Jurkat, Clone E6-1 (cell line): ENCODE measurements at places on chromosomes 12 and 14.
A peak's percentile ranks its signal among the peaks of the same experiment; 100 is the strongest.

- DNase-seq: no peak
Observed at GRCh38 chr12:45388545-45388944, 172.7 kb downstream of the ANO6 start.

DNA sequence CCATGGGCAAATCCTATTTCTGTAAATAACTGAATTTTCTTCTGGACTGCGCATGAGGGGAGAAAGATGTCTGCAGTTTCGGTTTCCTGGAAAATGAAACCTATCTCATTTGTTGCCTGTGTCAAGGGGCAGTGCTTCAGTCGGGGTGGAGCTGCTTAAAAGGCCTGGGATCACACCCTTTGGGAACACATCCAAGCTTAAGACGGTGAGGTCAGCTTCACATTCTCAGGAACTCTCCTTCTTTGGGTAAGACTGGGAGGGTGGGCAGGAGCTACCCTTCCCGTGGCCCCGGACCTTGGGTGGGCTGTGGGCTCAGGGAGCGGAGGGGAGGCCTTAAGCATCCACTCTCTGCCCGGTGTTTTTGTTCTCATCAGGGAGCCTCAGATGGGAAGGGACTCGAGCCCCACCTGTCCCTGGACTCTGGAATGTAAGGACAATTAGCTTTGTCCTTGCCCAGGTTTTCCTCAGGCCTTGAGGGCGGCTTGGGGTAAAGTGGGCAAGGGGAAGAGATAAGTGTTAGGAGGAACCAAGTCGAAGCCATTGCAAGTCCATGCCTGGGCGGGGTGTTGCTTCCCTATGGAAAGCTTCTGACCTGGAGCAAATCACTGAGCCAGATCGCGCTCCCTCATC, at the start of gene IFI27:
TSS of gene IFI27 (plus strand) at position 185 of the 630 bp plus-strand sequence.
- DNase-seq: no peak

DNA sequence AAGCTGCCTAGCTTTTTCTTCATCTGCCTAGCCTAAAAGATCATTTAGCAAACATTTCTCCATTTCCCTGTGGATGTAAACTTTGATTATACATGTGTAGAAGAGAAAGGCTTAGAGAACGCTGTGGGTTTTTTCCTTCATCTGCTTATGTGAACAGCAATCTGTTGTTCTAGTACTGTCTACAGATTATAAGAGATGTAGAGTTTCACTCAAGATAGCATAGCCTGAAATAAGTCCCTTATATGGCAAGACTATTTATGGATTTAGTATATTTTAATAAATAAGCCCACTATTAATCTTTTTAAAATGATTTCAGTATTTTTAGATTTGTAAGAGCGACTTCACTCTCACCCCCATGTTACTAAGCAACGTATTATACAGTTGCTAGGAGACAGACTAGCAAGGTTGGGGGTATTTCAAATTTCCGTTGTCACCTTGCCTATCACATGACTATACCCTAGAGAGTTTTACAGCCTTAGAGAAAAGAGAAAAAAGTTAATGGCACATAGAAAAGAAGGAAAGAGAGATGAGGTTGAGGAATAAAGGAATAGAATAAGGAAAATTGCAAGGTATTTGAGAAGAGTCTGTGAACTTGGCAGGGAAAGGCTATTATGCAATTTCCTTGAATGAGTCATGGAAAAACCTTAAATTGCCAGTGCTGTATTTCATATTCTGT, 12.2 kb upstream of the TUBA1A start:
- peak; percentile 86 for DNase-seq

DNA sequence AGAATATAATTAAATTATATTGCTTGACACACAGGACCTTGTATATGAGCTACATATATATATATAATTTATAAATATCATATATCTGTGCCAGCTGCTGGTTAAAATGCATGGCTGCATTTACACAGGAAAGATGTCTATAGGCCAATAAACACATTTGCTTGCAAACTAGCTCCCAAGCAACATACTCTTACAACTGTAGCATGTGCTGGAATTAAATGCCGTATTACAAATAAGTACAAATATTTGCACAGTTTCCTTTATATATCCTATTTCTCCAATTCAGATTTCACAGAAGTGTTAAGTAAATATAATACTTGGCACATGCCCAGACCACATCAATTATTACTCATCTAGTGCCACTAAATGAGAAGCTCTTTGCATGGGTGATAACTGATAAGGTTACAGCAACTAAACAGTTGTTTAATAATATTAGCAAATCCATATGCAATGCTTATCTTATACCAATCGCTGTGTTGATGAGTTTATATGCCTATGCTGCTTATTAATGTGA, 66.7 kb upstream of the E2F7 start:
- DNase-seq: no peak

GRCh38 chr12:103336940-103337339, 158.8 kb downstream of the C12orf42 start:
- DNase-seq: no peak

GRCh38 chr12:5586201-5586600, 154.3 kb downstream of the NTF3 start:
- no peak for DNase-seq

- no peak for DNase-seq
Observed at GRCh38 chr12:92717202-92717601, 14.4 kb downstream of the PLEKHG7 start.

DNA sequence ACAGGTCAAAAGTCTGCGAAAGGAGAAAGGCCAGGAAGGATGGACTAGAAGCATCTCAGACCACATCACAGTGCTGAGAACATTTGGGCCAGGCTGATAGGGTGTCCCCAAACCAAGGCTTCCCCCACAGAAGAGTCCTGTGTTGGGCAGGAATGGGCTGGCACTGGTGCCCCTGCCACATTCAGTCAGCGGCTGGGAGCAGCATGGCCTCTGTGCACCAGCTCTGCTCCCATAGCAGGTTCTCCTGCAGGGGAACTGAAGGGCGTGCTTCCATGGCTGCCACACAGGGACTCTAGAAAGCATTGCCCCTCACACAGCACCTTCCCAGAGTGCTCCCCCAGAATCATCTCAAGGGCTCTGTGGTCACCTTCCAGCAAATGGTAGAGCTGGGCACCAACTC, 17.5 kb downstream of the EVL start:
- DNase-seq: no peak

- DNase-seq: no peak
Observed at GRCh38 chr14:103518422-103519042, 4.1 kb downstream of the CKB start.

DNA sequence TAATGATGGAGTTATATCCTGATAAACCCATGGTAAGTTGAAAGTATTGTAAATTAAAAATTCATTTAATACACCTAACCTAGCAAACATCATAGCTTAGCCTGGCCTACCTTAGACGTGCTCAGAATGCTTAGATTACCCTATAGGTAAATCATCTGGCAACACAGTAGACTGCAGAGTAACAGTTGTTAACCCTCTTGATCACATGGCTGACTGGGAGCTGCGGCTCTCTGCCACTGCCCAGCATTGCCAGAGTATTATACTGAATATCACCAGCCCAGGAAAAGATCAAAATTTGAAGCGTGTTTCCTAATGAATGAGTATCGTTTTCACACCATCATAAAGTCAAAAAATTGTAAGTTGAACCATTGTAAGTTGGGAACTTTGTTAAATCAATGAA, 17.8 kb upstream of the TMPRSS12 start:
- DNase-seq: no peak

GRCh38 chr12:109131154-109132050, 15.0 kb downstream of the ACACB start:
- no peak for DNase-seq

GRCh38 chr12:75571656-75572205, 60.3 kb upstream of the KRR1 start:
- no peak for DNase-seq

DNA sequence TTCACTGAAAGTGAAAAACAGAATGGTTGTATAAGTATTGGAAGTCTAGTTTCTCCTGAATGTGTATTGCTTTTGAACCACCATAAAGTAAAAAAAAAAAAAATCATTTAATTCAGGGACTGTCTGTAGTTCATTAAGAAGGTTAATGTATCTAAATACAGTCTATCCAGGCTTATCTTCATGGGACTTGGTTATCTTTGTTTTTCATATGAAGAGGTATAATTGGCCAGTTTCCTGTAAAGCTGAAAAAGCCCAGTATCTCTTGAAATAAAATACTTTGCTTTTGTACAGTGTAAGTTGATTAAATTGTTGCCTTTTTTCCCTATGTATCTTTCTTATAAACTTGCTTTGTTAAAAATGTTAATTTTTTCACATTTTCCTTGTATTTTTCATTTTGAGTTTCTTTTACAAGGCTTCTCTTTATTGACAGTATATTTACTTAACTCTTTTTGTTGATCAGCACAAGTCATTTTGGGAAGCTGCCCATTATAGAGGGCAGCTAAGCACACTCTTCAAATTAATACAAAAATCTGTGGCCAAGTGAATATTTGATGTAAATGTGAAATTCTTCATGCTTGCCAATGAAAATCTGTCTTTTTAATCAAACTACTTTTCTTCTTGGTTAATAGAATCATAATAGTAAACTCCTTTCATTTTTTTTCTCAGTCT, 156.0 kb downstream of the TMTC3 start:
- no peak for DNase-seq

- no peak for DNase-seq
Observed at GRCh38 chr12:48969833-48970701, 1.5 kb downstream of the WNT10B start.

DNA sequence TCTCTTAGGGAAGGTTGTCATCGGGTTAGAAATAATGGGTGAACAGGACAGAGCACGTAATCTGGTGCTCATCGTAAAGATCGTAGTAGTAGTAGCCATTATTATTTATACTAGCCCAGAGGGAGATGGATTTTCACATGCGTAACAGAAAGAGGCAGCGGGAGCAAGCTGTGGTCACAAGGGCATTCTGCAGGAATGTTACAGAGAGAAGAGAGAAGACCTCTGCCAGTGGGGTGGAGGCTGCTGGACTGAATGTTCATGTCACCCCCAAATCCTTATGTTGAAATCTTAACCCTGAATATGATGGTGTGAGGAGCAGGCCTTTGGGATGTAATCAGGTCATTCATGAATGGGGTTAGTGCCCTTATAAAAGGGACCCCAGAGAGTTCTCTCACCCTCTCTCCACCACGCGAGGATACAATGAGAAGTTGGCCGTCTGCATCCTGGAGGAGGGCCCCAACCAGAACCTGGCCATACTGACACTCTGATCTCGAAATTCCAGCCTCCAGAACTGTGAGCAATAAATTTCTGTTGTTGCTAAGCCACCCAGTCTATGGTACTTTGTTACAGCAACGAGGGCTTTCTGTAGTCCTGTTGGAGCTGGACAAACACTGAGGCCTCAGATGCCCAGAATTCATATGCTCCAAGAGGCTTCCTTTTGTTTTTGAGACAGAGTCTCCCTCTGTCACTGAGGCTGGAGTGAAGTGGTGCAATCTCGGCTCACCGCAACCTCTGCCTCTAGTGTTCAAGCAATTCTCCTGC, 131.2 kb upstream of the MED13L start:
- no peak for DNase-seq

DNA sequence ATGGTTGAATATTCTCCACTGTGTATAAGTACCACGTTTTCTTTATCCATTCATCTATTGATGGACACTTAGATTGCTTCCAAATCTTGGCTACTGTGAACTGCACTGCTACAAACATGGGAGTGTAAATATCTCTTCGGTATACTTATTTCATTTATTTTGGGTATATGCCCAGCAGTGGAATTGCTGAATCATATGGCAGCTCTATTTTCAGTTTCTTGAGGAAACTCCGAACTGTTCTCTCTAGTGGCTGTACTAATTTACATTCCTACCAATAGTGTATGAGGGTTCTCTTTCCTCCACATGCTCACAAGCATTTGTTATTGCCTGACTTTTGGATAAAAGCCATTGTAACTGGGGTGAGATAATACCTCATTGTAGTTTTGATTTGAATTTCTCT, 623.1 kb upstream of the LRFN5 start:
- no peak for DNase-seq

DNA sequence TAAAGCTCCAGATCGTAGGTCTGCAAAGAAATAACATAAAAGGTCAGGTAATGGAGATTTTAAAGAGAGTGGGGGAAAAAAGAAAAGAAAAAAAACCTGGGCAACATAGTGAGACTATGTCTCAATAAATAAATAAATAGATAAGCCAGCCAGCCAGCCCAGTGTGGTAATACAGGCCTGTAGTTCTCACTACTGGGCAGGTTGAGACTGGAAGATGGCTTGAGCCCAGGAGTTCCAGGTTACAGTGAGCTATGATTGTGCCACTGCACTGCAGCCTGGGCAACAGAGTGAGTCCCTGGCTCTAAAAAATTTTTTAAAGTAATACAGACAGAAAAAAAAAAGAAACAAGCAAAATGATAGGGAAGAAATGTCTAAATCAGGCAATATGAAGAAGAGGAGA, 43.2 kb upstream of the BBS10 start:
- no peak for DNase-seq

DNA sequence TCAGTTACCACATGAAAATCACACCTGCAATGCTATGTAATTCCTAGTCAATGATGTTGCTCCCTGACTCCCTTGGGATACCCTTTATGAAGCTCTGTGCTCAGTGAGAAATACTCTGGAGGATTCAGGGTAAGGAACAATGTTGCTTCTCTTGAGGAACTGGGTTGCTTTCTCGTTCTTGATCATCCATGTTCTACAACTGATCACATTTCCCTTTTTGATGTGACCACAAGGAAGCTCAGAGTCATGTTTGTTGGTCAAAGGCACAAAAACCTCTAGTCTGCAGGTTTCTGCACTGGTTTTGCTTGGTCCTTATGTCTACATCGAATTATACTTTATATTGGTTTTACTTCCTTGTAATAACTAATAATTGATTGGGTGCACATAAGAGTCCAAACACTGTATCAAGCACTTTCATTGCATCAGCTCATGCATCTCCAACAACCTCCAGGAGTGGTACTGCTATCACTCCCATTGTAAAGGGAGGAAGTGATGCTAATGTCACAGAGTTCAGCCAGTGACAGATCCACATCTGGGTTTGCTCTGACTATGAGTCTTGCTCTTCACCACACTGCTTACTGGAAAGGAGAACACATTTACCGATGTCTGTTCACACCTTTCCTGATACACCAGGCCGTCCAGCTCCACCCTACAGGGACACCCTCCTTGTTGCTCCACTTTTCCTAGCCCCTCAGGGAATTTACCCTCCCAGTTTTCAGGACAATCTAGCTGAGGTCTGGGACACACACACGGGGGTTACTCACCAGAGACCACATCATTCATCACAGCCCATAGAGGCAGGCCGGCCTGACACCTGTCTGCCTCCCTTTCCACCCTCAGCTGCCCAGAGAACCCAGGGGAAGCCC, 41.0 kb downstream of the CMKLR1 start:
- DNase-seq: no peak

DNA sequence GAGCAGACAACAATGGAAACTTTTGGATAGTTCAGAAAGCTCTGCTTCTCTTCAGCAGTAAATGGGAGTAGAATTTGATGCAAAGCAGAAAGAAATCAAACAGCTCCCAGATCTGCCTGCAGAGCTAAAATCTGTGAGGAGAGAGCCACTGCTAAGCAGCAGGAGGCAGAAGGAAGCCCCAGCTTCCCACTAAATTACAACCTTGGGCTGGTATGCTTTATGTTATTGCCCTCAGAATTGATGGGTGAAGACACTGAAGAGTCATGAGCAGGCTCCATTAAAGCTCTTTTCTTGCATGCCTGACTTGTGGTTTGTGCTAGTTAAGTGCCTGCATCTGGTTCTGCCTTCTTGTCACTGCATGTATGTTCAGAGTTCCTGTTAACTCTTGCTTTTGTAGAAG, 8.4 kb downstream of the ZC2HC1C start:
- no peak for DNase-seq
